Right forelimb (tissue), 1 donor: ENCODE measurements at places on chromosomes 13 and 19.

DNA sequence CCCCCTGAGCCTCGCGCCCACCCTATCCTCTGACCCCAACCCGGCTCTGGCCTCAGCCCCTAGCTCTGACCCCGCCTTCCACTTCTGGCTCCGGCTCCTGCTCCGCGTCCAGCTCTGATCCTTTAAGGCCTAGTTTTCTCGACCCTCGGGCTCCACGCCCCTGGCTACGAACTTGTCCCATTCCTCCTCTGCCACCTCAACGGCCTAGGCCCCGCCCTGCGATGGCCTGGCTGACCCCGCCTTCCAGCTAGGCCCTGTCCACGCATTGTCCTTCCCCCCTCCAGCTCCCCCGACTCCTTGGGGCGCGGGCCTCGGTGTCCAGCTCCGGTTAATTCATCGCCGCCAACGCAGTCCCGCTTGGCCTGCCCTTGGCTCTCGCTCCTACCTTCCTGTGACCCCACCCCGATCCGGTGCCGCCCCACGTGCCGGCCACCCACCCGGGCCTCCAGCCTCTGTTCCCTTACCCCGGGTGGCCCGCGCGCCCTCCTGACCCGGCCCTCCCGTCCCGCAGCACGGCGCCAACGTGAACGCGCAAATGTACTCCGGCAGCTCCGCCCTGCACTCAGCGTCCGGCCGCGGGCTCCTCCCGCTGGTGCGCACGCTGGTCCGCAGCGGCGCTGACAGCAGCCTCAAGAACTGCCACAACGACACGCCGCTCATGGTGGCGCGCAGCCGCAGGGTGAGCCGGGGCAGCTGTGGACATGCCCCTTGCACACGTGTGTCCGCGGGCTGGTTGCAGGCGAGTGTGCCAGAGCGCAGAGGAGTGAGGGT is 9.4 kb downstream of the BCL3 start:
- peak; percentile 79 for DNase-seq

DNA sequence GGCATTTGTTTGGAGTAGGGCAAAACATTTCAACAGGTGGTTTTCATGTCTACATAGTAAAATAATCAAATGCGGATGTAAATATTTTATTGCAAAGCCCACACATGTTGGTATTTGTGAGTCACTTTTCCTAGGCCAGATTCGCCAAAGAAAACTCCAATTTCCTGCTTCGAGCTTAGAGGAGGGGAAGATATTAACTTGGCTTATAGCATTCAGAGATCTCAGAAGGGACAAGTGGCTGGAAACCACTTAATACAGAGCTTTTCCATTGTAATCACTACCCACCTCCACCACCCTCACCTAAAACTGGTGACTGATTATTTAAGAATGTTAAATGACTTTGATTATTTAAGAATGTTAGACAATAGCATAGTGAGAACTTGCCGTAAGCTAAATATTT is 530.6 kb upstream of the SPRY2 start:
- DNase-seq: no peak

GRCh38 chr13:35165205-35165604 is 223.1 kb downstream of the NBEA start:
- no peak for DNase-seq

GRCh38 chr19:4701557-4701956 is 22.1 kb downstream of the DPP9 start:
- no peak for DNase-seq

- DNase-seq: no peak
Measured at GRCh38 chr19:17281391-17282304, at the start of gene ANKLE1. Gene ANKLE1, plus strand, starts transcription at chr19:17281901. Its CDS starts 20 bp downstream, at chr19:17281921.

- DNase-seq: no peak
Measured at GRCh38 chr13:109998684-109999533, 212.5 kb upstream of the IRS2 start.

DNA sequence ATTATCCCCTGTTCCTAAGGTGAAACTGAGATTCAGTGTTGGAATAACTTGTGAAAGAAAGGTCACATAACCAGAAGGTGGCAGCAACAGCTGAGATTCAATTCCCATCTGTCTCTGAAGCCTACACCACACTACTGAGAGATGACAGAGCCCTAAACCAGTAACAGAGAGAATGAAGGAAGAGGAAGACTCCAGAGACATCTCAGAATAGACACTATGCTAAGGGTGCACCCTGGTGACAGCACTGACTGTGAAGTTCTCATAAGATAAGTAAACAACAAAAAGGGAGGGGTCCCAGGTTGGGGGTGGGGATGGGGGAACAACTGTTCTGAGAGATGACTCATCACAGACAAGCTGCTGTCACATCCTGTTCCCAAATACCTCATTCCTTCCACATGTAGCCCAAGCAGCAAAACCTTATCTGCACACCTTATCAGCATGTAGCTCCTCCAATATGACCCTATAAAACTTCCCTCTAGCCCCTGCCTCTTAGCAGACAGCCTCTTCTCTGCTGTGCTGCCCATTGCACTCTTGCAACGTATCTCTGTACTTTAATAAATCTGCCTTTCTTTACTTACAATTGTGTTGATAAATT is 46.5 kb downstream of the UTP14C start:
- no peak for DNase-seq

DNA sequence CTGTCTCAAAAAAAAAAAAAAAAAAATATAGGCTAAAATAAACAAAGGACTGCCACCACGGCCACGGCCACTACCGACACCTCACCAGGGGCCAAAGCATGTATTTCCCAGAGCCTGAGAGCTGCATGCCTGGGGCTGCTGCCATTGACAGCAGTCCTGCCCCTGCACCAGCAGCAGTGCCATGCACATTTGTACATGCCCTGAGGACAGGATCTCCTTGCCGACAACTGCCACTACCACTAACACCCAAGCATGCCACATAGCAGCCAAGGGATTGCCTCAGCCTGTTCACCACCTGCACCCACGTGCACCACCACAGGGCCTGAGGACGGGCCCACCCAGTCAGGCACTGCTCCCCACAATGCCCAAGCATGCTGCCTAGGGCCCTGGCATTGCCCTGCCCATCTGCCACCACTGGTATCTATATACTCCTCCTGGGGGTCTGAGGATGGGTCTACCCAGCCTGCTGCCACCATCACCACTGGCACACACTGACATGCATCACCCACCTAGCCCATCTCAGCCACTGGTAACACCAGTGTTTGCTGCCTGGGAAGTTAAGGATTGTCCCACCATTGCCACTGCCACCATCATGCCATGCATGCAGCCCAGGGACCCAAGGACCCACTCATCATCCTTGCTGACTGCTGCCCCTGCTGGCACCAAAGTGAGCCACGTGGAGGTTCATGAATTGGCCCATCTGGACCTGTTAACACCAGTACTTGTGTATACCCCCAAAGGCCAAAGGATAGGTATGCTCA is 10.6 kb upstream of the NUP62 start:
- no peak for DNase-seq

DNA sequence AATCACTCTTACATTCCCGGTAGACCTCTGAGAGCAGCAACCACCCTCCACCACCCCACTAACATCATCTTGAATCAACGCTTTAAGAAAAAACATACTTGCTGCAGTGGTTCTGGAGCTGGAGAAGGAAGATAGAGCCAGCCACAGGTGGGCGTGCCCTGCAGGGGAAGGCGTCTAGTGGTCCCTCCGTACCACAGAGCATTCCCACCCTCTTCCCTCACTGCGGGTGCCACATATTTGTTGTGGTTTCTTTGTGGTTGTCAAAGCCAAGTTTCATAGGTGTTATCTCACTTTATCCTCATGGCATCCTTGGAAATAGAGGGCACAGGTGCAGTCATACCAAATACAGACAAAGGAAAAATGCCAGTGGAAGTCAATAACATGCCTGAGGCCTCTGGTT is 22.2 kb downstream of the COL4A2 start:
- DNase-seq: peak; percentile 10

GRCh38 chr13:98147521-98147920 is 4.6 kb downstream of the FARP1 start:
- DNase-seq: no peak

GRCh38 chr13:42396901-42397655 is 125.1 kb downstream of the AKAP11 start:
- DNase-seq: no peak

DNA sequence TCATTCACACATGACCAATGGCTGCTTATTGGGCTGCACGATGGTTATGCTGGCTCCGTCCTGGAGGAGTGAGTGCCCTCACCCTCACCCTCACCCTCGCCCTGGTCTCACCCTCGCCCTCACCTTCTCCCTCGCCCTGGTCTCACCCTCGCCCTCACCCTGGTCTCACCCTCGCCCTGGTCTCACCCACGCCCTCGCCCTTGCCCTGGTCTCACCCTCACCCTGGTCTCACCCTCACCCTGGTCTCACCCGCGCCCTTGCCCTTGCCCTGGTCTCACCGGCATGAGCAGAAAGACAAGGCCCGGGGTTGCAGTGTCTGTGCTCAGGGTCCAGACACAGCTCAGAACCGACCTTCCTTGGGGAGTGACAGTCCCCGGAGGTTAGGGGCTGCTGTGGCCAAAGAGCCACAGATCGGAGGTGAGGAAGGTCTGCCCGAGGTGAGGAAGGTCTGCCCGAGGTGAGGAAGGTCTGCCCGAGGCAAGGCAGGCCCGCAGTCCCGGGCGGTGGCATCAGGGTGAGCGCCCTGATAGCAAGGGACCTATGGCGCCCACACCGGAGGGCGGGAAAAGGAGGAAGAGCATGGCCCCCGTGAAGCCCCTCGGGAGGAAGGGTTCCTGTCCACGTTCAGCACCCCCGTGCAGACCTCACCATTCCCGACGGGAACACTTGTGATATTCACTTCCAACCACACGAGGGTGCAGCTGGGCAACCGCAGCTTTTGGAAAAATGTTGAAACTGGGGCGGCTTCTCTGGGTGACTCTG is 65.6 kb downstream of the MCF2L start:
- DNase-seq: peak; percentile 74

DNA sequence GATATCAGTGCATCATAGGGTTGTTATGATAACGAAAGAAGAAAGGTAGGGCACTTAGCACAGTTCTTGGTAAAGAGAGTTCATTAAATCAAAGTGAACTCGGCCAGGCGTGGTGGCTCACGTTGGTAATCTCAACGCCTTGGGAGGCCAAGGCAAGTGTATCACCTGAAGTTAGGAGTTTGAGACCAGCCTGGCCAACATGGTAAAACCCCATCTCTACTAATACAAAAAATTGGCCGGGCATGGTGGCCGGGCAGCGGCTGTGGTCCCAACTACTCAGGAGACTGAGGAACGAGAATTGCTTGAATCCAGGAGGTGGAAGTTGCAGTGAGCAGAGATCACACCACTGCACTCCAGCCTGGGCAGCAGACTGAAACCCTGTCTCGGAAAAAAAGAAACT is 19.1 kb downstream of the PSPC1 start:
- no peak for DNase-seq

DNA sequence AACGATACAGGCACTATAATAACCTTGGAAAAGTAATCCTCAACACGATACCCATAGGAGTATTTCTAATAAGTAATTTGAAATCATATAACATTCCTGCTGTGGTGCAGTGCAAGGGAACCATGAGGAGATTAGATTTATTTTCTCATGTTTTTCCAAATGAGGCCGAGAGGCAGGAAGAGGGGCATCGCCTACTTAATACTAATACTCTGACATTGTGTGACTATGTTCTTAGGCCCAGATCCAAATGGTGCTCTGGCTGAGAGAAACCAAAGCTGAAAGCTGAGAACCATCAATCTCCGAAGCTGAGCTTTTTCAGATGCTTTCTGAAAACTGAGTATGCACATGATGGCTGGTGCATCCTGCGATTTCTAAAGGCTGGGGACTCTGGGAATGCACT is 248.0 kb upstream of the MAB21L1 start:
- no peak for DNase-seq

DNA sequence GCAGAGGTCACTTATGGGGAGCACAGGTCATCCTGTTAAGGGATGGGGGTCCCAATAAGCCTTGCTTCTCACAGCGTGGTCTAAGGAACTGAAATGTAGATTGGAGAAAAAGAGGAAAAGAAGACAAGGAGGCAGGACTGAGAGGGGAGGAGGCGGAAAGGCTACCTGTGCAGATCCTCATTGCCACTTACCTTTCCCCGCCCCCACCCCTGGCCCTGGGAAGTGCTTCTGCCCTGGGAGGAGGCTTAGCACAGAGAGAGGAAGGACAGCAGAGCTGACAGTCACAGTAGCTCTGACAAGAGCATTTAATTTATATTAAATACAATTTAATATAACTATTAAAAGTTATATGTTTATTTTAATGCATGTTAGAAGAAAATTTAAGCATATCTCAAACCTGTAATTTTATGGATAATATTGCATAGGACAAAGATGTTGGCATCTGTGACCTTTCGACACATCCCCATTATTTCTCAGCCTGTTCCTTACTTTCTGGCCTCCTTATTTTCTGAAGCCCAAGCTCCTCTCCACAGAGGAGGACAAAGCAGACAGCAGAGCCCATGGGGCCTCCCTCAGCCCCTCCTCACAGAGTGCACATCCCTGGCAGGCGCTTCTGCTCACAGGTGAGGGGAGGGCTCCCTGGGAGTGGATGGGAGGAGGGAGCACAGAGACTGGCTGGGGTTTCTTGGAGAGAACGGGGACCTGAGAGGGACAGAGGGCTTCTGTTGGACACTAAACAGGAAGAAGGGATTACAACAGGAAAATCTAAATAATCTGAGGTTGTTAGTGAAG is 23.4 kb downstream of the CEACAM21 start:
- peak; percentile 23 for DNase-seq

GRCh38 chr13:42617221-42617620 is 43.3 kb downstream of the TNFSF11 start:
- DNase-seq: no peak

DNA sequence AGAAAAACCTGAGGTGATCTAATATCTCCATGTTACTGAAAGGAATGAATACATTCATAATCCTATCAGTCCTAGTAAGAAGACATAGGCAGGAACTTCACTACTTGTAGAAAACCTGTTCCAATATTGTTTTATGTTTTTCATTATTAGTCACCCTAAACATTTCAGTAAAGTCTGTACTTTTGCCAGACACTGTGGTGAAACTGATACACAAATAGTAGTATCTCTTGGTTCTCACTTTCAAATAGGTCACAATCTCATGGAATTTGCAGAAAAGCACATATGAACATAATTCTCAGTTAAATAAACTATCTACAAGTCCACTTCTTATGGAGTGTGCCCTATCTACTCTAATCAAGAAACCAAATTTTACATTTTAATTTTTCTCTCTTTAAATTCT is 88.3 kb upstream of the PCDH9 start:
- DNase-seq: no peak

DNA sequence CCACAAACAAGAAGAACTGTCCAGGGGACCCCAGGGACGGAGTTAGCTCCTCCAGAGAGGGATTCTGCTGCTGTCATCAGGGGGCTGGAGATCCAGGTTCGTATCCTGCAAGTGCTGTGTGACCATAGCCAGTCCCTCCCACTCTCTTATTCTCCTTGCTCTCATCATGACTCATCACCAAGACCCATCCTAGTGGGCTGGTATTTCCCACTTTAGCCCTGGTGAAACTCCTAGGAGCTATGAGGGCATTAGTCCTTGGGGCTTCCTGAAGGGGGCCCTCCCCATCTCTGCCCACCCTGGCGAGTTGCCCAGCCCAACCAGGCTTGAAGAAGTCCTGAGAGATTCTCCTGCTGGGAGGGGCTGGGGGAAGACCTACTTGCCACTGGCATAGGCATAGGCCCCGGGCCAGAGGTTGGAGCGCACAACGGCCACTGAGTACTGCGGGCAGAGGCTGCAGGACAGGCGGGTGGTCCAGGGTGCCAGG is 7.5 kb upstream of the DMWD start:
- DNase-seq: no peak

GRCh38 chr13:97256343-97256783 is 34.2 kb downstream of the MBNL2 start:
- no peak for DNase-seq
